Hematopoietic multipotent progenitor cell treated with erythropoietin and hydrocortisone succinate and interleukin-3 and kit ligand, for 4 days (in vitro differentiated cells): ENCODE measurements at places on chromosomes 12 and 14.

DNA sequence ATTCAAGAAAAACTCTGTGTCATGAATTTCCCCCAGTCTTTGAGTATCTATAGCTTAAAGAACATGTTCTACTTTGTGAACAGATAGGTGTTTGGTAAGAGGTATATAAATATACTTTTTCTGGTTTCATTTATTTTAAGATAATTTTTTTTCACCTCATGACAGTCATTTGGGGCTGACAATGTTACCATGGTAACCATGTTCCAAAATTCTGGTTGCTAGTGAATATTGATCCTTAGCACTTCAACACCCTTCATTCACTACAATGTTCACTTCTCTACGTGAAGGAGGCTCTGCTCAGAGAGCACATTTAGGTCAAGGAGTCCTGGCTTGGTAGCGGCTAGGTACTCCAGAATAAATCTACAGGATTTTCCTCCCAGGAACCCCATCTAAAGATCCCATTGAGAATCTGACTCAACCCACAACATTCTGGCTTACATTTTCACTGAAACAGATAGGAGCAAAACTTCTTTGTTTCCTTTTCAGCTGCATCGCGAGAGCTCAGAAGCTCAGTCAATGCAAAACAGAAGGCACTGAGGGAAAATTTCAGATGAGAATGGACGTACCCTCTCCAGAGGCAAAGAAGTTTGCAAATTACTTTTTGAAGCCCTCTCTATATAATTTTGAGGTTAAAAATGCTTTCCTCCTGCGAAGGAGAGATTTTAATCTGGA, 93.6 kb downstream of the ARF6 start:
- no peak for DNase-seq

- no peak for DNase-seq
Observed at GRCh38 chr12:68319988-68320623, 12.1 kb downstream of the MDM1 start.

DNA sequence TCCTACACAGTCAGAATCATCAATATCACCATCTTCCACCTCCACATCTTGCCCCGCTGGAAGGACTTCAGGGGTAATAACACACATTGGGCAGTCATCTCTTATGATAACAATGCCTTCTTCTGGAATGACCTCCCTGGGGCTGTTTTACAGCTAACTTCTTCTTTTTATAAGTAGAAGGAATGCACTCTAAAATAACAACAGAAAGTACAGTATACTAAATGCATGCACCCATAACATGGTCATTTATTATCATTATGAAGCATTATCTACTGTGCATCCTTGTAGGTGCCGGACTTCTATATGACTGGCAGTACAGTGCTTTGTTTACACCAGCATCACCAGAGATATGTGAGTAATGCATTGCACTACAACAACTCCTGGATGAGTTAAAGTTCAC, 19.0 kb upstream of the NUAK1 start:
- DNase-seq: no peak

DNA sequence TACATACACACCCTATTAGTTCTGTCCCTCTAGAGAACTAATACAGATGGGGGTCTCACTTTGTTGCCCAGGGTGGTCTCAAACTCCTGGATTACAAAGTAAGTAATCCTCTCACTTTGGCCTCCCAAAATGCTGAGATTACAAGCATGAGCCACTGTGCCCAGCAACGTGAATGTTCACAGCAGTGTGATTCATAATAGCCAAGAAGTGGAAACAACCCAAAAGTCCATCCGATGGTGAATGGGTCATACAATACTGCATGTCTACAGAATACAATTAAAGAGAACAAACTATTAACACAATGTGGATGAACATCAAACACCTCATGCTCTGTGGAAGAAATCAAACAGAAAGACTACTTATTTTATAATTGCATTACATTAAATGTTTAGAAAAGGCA, 57.3 kb upstream of the SYNE2 start:
- DNase-seq: no peak

DNA sequence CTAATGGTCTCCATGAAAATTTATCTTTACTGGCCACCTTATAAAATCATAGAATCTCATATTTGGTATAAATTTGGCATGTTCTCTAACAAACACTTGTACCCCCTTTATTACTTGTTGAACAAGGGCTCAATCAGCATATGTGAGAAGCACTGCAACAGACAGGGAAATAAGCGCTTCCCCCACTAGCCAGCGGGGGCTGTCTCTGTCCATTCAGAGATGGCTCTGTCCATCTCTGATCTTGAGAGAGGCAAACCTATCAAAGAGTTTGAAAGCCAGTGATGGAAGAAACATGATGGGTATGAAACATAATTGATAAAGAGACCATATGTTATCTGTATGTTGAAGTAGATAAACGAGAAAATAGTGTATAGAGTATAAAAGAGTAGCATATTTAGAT, 326.8 kb downstream of the PDZRN4 start:
- peak; percentile 46 for DNase-seq

DNA sequence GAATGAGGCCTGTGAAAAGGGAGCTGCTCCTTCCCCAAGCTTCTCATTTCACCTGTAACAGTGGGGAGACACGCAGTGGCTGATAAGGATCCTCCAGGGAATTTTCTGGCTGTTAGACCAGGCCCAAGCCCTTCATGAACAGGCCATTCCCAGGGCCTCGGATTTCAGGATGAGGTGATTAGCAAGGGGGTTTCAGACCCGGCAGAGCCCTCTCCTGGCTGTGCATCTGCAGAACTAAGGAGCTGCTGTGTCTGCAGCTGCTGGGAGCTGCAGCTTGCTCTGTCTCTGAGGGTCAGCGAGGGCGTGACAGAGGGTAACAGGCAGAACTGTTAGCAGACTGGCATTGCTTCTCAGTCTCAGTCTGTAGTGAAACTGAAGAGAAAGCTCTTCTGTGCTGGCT, 110.4 kb downstream of the KCNA5 start:
- no peak for DNase-seq
